Stimulated activated CD4-positive, alpha-beta T cell treated with anti-CD3 and anti-CD28 coated beads, Interleukin-2, amount 100 ng/mL, for 48 hours (primary cell): ENCODE measurements at places on chromosomes 13 and 19.

DNA sequence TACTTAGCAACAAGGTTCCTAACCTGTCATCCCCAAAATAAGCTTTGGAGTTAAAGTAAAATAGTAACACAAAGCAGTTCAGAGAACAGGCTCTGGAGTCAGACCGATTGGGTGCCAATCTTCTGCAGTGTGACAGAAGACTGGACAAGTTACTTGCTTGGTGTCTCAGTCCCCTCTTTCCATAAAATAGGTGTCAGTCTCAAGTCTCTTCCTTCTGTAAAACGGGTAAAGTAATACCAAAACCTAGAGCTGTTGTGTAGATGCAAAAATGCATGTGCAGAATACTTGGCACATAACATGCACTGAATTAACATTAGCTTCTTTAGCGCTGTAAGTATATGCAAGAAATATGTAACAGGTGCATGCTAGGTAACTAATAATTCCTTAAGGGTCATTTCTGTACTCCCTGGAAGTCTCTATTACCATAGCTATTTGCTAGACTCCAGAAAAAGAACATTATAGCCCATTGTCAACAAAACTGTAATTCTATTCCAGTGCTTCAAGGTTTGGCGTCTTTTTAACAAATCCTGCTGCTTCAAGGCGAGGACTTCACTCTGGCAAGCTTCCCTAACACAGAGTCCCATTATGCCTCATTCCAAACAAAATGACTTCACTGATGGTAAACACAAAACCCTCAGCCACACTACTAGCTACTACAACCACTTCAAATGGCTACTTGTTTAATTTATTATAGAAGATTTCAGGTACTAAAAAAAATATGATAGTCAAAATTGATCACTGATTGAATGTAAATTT, 32.8 kb downstream of the ELF1 start:
- DNase-seq = no peak

DNA sequence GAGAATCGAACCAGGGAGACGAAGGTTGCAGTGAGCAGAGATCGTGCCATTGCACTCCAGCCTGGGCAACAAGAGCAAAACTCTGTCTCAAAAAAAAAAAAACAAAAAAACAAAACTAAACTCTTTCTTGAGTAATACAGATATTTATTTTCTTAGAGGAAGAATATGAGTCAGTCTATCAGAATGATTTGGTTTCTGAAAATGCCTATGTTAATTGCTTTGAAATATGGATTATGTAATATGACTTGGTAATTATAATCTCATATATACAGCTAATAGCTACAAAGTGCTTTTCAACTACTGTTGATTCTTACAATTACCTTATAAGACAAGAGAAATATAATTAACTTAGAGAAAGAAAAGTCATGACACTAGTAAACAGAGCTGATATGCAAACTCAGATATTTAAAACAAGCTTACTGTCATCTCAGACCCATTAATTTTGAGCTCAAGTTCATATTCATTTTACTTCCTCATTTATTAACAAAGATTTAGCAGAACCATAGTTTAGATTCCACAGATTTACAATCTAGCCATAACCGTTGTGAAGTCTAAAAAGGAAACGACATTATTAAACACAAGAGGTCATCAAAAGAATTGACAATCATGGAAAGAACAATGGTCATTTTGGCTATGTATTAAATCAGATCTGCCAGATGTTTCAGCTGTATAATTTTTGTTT, 88.0 kb downstream of the TBC1D4 start:
- no peak for DNase-seq

- no peak for DNase-seq
These were observed 47.5 kb upstream of the SLC7A9 start for GRCh38 chr19:32916969-32917615.

GRCh38 chr13:99916366-99917103, 55.0 kb downstream of the ZIC5 start:
- DNase-seq = no peak

DNA sequence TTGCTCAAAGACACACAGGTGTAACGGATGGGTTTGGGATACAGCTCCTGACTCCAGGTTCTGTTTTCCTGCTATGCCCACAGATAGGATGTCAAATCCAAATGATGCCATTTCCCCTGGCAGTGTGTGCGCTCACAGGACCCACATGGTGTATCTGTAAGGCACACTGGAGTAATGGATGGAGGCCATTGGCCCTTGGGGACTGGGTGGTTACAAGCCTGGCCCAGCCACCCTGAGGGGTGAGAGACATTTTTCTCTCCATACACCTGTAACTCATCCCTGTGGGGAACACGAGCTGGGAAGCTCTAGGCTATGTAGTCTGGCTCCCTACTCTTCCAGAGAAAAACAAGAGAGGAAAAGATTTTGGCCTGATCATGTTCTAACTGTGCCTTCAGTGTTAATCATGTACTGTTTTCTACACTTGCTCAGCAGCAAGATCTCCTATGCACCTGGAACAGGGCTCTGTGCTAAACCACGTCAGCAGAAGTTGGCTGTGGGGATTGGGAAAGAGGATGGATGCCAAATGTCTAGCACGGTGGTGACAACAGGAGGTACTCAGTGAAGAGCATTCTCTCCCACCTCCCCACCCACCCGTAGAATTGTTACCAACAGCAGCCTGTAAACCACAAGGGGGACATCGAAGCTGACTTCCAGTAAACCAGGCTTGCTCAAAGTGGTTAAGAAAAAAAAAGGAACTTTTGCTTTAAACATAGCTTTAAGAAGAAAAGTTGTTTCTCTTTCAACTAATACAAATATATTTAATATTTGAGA, 237.0 kb downstream of the LACC1 start:
- DNase-seq = no peak

DNA sequence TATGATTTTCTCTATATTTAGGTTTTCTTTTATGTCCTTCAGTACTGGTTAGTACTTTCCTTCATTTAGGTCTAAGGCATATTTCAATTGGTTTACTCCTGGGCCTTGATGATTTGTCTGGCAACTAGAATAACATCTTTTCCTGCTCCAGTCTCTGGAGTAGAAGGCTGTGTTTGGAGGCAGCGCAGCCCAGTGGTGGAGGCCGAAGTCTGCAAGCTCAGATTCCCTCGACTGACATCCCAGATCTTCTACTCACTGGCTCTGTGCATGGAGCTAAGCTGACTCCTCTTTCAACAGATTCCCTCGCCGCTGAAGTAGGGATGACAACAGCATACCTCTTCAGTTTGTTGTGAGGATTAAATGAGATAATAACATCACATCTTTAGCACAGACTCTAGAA, 141.0 kb downstream of the RAP2A start:
- no peak for DNase-seq

GRCh38 chr13:77065461-77066147, 38.6 kb upstream of the FBXL3 start:
- DNase-seq = no peak

DNA sequence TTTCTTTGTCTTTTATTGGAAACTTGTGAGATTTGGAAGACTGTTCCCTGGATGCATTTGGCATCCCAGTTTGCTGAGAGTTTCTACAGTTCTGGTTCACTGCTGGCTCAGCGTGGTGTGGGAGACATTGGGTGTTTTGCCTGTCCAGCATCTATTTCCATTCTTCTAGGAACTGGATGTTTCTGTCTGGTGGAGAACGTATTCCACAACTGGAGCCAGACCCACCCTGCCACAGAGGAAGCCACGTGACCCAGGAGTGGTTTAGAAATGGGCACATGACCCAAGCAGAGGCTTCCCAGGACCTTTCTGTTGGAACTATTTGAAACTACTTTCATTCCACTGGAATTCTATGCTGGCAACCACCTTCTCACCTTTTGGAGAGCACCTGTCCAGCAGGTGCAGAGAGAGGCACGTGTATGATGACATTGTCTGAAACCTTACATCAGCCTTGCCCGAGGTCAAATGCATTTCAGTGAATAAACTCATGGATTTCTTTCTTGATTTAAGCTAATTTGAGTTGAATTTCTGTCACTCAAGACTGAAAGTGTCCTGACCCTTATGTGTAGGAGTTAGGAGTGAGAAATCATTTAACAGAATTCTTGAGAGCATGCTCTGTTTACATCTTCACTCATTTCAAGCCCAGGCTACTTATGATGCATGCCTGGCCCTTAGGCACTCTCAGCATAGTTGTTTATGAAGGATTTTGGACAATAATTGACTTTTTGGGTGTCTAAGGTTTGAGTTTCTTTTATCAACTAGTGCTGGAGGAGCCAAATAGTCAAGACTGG, 121.8 kb downstream of the AKAP11 start:
- no peak for DNase-seq

GRCh38 chr13:48154671-48155070, 59.8 kb upstream of the MED4 start:
- no peak for DNase-seq

GRCh38 chr13:96687191-96687590, 307.1 kb downstream of the OXGR1 start:
- DNase-seq = no peak

DNA sequence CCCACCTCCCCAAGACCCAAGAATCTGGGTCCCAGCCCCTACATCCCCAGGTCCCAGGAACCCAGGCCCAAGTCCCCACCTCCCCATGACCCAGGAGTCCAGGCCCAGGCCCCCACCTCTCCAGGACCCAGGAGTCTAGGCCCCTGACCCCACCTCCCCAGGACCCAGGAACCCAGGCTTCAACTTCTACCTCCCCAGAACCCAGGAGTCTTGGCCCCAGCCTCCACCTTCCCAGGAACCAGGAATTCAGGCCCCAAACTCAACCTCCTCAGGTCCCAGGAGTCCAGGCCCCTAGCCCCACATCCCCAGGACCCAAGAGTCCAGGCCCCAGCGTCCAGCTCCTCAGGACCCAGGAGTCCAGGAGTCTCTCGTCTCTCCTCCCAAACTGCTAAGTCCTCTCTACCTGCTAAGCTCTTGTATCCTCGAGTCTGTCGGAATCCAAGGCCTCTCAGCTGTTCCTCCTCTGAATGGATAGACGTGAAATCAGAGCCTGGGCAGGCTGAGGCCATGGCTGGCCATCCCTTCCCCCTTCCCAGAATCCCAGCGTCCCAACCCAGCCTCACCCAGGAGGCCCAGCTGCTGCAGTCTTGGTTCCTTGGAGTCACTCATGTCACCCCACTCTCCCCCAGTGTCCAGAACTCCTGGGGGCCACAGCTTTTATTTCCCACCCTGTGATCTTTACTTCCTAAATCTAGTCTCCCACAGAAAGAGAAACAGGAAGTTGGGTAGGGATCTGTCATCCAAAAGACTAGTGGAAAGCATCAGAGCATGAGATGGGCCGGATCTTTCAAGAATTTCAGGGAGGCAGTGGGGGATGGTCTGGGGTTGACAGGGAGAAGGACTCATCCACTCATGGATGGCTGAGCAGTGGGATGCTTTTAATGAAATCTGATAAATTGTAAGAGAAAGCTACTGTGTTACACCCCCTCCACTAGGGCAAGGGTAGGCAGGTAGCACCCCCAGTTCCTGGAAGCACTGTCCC, at the start of gene CD209:
Gene CD209, minus strand, starts transcription at position 632 of the 982 bp plus-strand sequence. Its CDS starts 23 bp downstream, at position 609.
- DNase-seq = no peak

DNA sequence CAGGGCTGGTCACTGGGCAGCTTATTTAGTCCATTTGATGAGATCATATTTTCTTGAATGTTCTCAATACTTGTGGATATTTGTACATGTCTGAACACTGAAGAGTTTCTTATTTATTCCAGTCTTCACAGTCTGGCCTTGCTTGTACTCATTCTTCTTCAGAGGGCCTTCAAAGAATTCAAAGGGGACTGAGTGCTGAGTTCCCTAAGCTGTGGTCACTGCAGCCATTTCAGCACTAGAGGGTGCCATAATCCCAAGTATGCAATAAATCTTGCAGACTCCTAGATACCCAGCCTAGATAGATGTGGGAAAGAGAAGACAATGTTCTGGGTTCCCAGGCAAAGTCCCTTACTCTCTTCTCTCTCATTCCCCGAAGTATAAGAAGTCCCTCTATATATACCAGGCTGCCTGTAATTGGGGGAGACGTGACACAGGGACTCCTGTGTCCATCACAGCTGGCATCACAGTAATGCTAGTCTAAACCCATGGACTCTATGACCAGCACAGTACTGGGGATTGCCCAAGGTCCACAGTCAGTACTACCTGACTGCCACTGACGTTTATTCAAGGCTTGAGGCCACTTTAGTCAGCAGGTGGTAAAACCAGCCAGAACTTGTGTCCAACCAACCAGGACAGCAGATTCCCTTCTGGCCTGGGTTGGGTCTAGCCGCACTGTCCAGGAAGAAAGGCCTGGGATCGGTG, 8.9 kb upstream of the VN1R1 start:
- no peak for DNase-seq

DNA sequence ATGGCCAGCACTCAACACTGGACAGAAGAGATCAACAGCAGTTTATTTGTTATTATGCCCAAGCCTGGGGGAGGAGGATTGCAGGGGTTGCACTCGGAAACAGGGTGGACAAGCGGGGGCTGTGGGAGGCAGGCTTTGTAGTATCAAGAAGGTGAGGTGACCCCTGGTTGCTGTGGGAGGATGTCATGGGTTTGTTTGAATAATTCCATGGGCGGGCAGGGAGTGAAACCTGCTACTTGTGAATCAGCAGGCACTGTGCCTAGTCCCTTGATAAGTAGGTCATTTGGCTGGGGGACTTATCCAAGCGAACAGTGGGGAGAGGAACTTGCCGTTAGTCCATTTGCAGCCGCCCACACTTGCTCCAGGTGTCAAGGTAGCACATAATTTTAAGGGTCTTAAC, 84.4 kb upstream of the KCTD15 start:
- no peak for DNase-seq

DNA sequence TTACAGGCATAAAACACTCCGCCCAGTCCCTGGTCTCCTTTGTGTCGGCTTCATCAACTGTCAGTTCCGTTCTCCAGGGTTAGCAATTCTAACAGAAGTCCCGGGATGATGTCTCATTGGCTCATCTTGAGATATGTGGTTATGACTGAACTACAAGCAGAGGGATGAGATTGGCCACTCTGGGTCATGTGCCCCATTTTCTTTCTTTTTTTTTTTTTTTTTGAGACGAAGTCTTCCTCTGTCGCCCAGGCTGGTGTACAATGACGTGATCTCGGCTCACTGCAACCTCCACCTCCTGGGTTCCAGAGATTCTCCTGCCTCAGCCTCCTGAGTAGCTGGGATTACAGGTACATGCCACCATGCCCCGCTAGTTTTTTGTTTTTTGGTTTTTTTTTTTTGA, 95.4 kb upstream of the MRI1 start:
- DNase-seq = no peak
